Activated naive CD4-positive, alpha-beta T cell (primary cell): ENCODE measurements at places on chromosomes 5 and 9.
A peak's percentile ranks its signal among the peaks of the same experiment; 100 is the strongest.

DNA sequence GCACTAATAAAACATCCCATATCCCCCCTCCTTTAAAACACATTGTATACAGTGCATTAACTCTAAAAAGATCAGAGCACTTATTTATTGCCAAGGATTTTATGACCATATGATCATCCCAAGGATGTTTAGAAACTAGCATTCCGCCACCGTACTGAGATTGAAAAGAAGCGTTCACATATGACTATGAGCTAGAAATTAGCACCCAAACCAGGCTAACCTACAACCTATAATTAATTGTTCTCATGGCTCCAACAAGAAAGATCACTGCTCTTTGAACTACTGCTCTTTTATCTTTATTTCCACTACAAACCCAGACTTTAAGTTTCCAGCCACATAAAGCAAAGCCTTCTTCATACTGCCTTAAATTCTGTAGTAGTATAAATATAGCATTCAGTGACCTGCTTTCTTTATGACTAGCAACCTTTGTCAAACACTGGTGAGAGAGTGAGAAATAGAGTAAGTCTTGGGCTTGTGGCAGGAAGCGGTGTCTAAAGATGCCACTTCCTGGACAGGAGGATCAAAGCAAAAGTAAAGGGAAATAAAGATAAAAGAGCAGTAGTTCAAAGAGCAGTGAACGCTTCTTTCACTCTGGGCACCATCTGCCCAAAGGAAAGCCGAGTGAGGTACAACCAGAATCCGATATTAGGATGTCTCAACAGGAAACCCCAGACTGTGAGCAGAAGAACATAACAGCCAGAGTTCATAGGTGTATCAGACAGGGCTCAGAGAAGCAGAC, 151.1 kb upstream of the ERCC6L2 start:
- no peak for DNase-seq

DNA sequence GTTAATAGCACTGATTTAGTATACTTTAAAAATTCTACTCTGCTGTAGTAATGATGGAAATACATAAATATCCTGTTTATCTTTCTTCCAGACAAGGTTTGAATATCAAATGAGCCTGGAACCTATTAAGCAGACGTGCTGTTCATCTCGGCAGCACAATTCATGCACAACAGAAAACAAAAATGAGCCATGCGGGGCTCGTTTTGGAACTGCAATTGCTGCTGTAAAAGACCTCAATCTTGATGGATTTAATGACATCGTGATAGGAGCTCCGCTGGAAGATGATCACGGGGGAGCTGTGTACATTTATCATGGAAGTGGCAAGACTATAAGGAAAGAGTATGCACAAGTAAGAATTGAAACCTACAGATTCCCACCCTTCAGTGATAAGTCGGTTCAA, 79.1 kb upstream of the ITGA2 start:
- no peak for DNase-seq

- no peak for DNase-seq
Measured at GRCh38 chr9:7536310-7536939, 263.2 kb downstream of the DMAC1 start.

DNA sequence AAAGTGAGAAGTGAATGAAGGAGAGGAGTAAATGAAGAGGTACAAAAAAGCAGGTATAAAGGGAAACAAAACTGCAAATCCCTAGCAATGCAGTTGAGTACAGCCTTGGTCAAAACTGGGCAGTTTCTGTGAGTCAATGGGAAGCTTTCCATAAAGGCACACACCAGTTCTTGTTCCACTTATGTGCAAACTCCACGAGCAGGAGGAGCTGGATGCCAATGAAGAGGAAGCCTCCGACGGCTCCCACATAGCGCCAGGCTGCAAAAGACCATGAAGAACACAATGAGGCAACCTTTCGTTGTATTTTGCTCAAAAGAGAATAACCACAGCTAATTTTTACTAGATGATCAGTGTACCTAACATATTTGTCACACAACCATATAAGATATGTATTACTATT, 81.1 kb downstream of the SERINC5 start:
- no peak for DNase-seq

DNA sequence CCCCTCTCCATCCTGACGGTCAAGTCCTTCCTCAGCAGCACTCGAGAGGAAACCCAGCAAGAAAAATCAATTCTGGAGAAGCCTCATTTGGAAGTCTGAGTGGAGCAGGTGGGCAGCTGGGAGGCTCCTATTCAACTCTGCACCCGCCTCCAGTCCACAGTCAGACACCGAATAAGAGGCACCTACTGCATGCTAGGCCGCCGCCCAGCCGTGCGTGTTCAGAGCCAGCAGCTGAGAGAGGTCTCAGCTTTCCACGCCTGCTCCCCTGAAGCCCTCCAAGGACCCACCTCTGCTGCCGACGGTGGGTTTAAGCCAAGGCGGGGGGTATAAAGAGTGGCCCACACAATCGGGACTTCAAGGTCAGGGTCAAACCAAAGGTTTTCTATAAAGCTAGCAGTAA, 41.9 kb downstream of the VAV2 start:
- DNase-seq = no peak

DNA sequence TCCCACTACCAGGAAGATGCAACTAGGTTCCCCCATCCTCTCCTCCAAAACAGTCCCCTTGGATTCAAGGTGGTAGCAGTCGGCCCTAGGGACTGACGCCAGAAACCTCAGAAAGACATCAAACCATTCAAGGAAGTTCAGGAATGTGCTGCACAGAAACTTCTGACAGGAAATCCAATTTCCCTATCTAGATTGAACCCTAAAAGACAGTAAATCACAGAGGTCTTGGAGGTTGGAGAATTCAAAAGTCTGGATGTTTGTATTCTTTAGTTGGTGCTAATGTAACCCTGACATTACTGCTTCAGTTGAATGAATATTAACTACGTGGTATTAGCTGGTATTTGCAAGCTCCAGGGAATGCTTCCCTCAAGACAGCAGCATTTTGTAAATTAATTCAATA, 125.3 kb downstream of the SYK start:
- DNase-seq = no peak

- no peak for DNase-seq
Measured at GRCh38 chr5:69374911-69375446, 5.4 kb downstream of the RAD17 start.

GRCh38 chr9:35042081-35042604, 30.3 kb downstream of the VCP start:
- DNase-seq = no peak

DNA sequence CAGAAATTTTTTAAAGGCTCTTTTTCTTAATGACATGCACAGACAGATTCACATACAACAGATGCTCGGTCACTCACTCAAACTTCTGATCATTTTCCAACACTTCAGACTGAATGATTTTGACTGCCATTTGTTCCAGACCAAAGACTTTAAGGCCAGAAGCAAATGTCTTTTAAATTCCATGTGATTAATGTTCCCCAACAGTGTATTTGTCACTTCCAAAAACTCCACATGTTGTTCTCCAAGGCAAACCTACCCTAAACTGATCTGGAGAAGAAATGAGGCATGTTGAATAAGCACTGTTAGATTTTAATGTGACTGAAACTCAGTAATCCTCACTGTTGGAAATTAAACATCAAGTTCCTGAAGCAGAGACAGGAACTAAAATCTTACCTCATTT, 366.7 kb downstream of the GABRG2 start:
- no peak for DNase-seq

- no peak for DNase-seq
Measured at GRCh38 chr5:100731768-100732167, 171.3 kb downstream of the ST8SIA4 start.

DNA sequence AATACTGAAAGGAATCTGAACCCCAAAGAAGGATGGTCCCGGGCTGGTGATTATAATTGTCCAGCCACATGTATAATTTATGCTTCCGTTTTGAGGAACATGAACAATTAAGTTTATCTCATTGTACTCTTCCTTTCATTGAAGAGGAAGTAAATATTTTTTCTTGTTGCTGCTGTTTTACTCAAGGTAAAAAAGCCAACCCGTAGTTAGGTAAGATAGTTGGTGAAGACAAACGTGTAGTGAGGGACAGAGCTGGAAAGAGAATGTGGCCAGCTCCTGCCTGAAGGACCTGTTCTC, 5.1 kb downstream of the RCL1 start:
- no peak for DNase-seq

GRCh38 chr9:6330958-6331634, 2.9 kb downstream of the TPD52L3 start:
- DNase-seq = no peak

GRCh38 chr5:126056352-126056751, 366.9 kb upstream of the GRAMD2B start:
- no peak for DNase-seq

DNA sequence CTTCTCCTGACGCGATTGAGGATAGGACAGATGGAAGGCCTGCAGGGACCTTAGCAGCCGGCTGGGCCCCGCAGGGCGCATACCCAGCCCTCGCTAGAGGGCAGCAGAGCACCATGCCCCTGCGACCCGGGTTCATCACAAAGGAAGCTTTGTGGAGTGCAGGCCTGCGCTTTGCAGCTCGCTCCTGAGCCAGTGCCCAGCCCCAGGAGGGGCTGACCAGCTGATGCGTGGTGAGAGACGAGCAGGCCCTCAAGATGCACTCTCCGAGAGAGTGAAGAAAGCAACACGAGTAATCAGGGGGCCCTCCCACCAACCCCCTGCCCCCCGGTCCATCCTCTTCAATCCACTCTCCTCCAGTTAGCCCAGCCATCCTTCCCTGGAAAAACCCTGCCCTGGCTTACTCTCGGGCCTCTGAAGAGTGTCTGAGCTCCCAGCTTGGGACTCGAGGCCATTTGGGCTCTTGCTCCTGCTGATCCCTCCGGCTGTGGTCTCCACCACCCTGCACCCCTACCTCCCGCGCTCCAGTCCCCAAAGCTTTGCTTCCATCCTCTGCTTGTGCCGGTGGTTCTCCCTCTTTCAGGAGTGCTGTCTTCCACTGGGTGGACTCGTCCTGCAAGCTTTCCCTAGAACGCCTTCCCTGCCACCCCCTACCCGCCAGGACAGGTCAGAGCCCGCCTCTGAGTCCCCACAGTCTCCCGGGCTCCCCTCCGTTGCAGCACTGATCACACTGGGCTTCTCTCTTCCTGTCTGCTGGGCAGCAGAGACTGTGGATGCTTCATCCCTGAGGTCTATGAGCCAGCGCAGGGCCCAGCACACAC, 9.1 kb upstream of the KIF12 start:
- DNase-seq = peak; percentile 23

- DNase-seq = no peak
Measured at GRCh38 chr5:24080046-24080445, 564.7 kb downstream of the CDH10 start.

DNA sequence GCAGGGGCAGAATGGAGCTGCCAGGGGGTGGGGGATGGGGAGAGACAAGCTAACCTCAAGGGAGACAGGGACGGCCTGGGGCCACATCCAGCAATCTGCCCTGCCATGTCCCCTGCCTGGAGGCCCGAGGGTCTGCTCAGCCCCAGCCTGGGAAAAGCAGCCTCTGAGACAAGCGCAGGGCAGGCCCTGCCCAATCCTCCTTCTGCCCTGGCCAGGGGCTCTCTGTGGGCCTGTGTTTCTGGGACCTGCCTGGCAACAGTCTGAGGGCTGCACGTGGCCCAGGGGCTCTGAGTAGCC, 13.9 kb upstream of the QSOX2 start:
- DNase-seq = no peak

GRCh38 chr9:129145841-129146292, 32.2 kb downstream of the IER5L start:
- no peak for DNase-seq

DNA sequence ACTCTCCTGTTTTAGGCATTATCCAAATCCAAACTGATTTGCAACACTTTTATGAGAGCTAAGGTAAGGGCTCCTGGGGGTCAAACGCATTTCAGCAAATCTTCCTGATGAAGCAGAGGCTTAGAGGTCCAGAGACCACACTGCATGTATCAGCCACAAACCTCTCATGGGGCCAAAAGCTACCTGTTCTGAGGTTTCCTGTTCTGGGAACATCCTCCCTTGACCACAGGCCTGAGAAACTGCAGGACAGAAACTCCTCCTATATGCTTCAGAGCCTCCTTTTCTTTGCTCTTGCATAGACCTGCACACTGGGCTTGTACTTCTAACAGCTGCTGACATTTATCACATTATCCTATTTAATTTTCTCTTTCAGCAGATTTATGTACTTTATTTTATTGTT, 92.6 kb downstream of the OR2K2 start:
- DNase-seq = no peak

DNA sequence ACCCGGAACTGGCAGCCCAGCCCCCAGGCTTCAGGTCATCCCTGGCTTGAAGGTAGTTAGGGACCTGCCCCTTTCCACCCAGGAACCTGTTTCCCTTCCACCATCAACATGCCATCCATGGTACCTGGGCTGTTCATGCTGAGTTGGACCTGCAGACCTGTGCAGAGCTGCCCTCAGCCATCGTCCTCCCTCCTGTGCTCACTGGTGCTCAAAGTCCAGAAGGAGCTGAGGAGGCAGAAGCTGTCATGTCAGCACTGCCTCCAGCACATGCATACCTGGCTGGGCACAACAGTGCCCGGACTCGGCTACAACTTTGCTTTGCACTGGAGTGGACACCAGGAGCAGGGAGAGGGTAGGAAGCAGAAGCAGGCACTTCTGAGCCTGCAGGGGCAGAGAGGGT, 36.2 kb downstream of the BTNL8 start:
- no peak for DNase-seq

DNA sequence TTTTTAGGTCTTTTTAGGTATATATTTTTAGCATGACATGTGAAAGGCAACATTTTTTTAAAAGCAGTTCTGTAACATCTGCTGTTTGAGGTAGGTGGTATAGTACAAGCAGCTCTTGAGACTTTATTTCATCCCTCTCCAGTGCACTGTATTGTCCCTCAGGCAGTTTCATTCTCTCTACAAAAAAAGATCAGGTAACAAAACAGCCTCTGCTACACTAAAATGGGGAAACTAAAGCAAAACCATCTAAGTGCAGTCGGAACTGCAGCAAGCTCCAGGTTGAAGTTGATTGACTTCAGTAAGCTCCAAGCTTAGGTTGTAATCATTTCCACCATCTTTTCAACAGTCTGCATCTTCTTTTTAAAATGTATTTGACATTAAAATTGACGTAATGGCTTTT, 195.6 kb downstream of the DEPDC1B start:
- DNase-seq = no peak

- DNase-seq = no peak
Measured at GRCh38 chr5:135341016-135341666, 57.9 kb downstream of the MACROH2A1 start.
